ENCODE measurements at places on chromosomes 16 and 17. TPM values are rescaled to one million over a fixed set of nuclear protein-coding genes. Genes with fewer than 3 reads are reported as not detected.

DNA sequence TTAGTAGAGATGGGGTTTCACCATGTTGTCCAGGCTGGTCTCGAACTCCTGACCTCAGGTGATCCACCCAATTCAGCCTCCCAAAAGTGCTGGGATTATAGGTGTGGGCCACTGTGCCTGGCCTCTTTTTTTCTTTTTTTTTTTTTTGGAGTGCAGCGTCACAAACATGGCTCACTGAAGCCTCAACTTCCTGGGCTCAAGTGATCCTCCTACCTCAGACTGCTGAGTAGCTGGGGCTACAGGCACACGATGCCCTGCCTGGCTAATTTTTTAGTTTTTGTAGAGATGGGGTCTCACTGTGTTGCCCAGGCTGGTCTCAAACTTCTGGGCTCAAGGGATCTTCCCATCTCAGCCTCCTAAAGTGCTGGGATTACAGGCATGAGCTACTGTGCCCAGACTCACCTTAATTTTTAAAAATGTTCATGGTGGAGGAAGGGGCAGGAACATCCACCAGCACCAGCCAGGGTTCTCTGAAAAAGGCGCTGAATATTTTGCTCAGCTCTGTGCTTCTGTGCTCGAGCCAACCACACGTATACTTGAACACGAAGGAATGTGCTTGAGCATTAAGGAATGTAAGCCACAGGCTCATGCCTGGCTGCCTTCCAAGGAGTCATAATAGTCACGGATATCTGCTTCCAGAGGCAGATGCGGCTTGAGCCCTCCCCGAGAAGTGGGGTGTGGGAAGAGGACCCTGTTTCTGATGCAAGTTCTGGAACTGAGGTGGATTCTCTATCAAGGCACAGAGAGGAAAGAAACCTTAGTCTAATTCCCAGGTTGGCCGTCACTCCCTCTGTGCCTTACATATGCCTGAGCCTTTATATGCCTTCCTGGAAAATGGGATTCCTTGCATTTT, 65.5 kb upstream of the CREBBP start:
- no peak overlapping the region for H3K27ac ChIP-seq
- no peaks in the 10 kb centered on the region for H3K27me3 ChIP-seq
- peaks cover 32% of the 10 kb centered on the region for H3K4me1 ChIP-seq

Gene PABPN1L
- polyA plus RNA-seq = 0.15 TPM

GRCh38 chr17:79711715-79712305, 18.9 kb upstream of the ENPP7 start:
- H3K36me3 ChIP-seq = no peaks in the 10 kb centered on the region
- no peak overlapping the region for H3K4me3 ChIP-seq
- H3K4me1 ChIP-seq = peaks cover 9% of the 10 kb centered on the region
- DNase-seq = no peak
- H3K27ac ChIP-seq = no peak overlapping the region

DNA sequence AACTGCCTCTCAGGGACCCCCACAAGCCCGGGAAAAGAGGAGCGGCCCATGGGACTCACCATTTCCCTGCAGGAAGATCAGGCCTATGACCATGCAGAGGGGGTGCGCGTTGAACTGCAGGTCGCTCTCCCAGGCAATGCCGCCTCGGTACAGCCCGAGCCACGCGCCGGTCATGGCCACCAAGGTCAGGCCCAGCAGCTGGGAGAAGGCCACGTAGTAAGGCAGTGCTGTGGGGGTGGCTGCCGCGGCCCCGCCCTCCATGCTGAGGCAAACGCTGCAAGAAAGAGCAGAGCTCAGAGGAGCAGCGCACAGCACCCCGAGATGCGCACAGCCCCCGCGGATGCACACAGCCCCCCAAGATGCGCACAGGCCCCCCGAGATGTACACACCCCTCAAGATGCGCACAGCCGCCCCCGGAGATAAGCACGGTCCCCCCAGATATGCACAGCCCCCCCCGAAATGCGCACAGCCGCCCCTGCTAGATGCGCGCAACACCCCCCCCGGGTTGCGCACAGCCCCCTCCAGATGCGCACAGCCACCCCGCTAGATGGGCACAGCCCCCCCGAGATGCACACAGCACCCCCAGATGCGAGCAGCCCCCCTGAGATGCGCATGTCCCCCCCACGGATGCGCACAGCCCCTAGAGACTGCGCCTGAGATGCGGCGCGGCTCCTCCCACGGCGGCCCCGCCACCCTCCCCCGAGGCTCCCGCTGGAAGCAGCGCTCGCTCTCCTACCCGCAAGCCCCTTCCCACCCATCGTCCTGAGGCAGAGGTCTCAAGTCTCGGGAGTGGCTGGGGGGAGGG, 8.6 kb downstream of the CYB561 start:
- no peak overlapping the region for H3K4me3 ChIP-seq
- peaks cover 7% of the 10 kb centered on the region for H3K36me3 ChIP-seq
- peak; percentile 65 for DNase-seq

Gene CAMKK1
- polyA plus RNA-seq = 2.1 TPM

Gene RUNDC3A
- 6.0 TPM for polyA plus RNA-seq

- H3K4me1 ChIP-seq = peaks cover 48% of the 10 kb centered on the region
- H3K27me3 ChIP-seq = peaks cover 26% of the 10 kb centered on the region
- no peak for DNase-seq
- H3K27ac ChIP-seq = no peak overlapping the region
Observed at GRCh38 chr17:81486199-81486810, 26.3 kb downstream of the ACTG1 start.

- H3K4me1 ChIP-seq = no peaks in the 10 kb centered on the region
- no peaks in the 10 kb centered on the region for H3K36me3 ChIP-seq
- H3K4me3 ChIP-seq = no peak overlapping the region
- H3K27ac ChIP-seq = no peak overlapping the region
- no peaks in the 10 kb centered on the region for H3K27me3 ChIP-seq
Observed at GRCh38 chr16:11480634-11481033, 106.1 kb downstream of the LITAF start.

GRCh38 chr17:73292031-73292531, 19.7 kb downstream of the CDC42EP4 start:
- DNase-seq = no peak
- H3K27me3 ChIP-seq = no peaks in the 10 kb centered on the region
- H3K4me3 ChIP-seq = peak overlapping the region; percentile 9

Gene PIGW
- polyA plus RNA-seq = 6.4 TPM

DNA sequence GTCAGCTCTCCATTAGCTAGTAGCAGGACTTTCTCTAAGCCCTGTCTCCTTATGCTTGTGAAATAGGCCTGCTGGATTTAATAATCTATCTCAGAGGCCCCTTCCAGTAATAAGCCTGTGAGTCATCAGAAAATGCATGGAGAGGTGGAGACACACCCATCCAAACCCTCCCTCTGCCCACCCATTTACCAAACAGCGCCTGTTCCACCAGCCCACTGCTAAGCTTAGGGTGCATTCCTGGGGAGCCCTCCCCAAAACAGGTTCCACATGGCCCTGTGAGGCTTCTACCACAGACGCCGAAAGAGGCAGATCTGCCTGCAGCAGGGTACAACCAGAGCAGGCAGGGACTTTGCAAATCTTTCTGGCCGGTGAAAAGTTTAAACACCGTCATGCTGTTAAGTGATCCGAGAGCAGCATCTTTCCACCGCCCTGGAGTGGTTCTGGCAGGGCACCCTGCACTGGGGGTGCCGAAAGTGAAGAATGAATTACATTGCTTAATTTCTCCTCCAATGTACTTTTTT, 99.3 kb downstream of the GAS7 start:
- peak; percentile 63 for DNase-seq
- H3K36me3 ChIP-seq = no peaks in the 10 kb centered on the region
- H3K4me3 ChIP-seq = no peak overlapping the region
- H3K4me1 ChIP-seq = no peaks in the 10 kb centered on the region
- H3K27ac ChIP-seq = peak overlapping the region; percentile 57
- no peaks in the 10 kb centered on the region for H3K27me3 ChIP-seq

GRCh38 chr17:7060165-7060891, 16.4 kb upstream of the SLC16A11 start:
- H3K4me3 ChIP-seq = no peak overlapping the region
- no peaks in the 10 kb centered on the region for H3K36me3 ChIP-seq
- H3K27ac ChIP-seq = peak overlapping the region; percentile 20
- H3K4me1 ChIP-seq = no peaks in the 10 kb centered on the region

DNA sequence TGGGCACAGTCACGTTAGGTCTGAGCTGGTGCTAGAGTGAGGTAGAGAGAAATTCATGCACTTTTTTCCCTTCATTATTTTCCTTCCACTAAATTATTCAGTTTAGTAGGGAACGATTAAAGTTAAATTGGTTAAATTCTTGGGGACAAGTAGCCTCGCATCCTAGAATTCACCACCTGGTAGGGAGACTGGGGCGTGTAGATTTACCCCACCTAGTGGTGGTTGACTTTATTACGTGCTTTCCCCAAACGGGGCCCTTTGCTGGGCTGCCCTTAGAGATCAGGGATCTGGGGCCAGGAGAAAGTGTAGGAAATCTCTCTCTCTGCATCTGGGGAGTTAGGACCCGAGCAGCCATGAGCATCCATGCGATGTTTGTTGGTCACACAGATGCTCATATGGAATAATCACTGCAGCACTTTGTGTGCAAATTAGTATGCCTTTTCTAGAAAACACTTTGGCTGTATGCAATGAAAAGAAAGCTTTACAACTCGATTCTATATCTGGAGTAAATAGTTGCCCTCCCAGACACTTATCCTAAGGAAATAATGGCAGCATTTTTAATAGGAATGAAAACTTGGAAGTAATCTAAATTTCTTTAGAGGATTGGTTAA, 107.0 kb downstream of the PLCG2 start:
- H3K4me1 ChIP-seq = peaks cover 24% of the 10 kb centered on the region
- peak; percentile 51 for DNase-seq
- no peak overlapping the region for H3K27ac ChIP-seq
- peaks cover 2% of the 10 kb centered on the region for H3K36me3 ChIP-seq
- H3K27me3 ChIP-seq = no peaks in the 10 kb centered on the region
- no peak overlapping the region for H3K4me3 ChIP-seq

GRCh38 chr17:39281806-39282205, 56.1 kb upstream of the STAC2 start:
- H3K4me1 ChIP-seq = peaks cover 15% of the 10 kb centered on the region
- no peak overlapping the region for H3K4me3 ChIP-seq
- no peaks in the 10 kb centered on the region for H3K27me3 ChIP-seq
- no peak overlapping the region for H3K27ac ChIP-seq
- DNase-seq = no peak
- H3K36me3 ChIP-seq = peaks cover 49% of the 10 kb centered on the region

Gene SLC26A11
- polyA plus RNA-seq = 8.7 TPM

All from stomach (tissue), 19 donors.